ENCODE measurements at places on chromosomes 4 and X. TPM values are rescaled to one million over a fixed set of nuclear protein-coding genes. Genes with fewer than 3 reads are reported as not detected.

The S100G gene
- total RNA-seq: not detected

DNA sequence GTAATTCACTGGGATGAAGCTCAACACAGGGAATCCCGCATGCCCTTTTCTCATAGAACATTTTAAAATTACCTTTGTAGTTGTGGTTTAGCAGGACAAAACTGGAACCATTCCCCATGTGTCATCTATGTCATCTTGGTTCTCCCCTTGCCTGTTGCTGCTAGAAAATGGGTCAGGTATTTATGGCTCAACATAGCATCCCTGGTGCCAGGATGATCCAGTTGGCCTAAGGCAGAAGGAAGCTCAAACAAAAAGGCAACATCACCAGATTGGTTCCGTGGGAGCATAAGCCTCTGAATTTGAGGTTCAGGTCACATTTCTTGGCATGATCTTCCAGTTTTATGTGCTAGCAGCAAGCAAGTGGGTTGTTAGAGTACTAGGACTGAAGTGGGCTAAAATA is 552.6 kb upstream of the BOD1L1 start:
- no peak overlapping the region for H3K4me3 ChIP-seq
- H3K27ac ChIP-seq: no peak overlapping the region
- no peaks in the 10 kb centered on the region for H3K27me3 ChIP-seq
- no peak for DNase-seq
- no peaks in the 10 kb centered on the region for H3K36me3 ChIP-seq

- H3K36me3 ChIP-seq: no peaks in the 10 kb centered on the region
- H3K4me3 ChIP-seq: no peak overlapping the region
- no peaks in the 10 kb centered on the region for H3K4me1 ChIP-seq
- no peaks in the 10 kb centered on the region for H3K27me3 ChIP-seq
These were observed 436.5 kb upstream of the FTHL17 start for GRCh38 chrX:31508338-31508737.

- H3K27me3 ChIP-seq: no peaks in the 10 kb centered on the region
- H3K4me3 ChIP-seq: no peak overlapping the region
- no peaks in the 10 kb centered on the region for H3K36me3 ChIP-seq
- DNase-seq: no peak
These were observed 394.3 kb upstream of the TRAM1L1 start for GRCh38 chr4:117479673-117480072.

The NUP54 gene
- 63.3 TPM for total RNA-seq
